ENCODE measurements at places on chromosomes 12 and 14.

DNA sequence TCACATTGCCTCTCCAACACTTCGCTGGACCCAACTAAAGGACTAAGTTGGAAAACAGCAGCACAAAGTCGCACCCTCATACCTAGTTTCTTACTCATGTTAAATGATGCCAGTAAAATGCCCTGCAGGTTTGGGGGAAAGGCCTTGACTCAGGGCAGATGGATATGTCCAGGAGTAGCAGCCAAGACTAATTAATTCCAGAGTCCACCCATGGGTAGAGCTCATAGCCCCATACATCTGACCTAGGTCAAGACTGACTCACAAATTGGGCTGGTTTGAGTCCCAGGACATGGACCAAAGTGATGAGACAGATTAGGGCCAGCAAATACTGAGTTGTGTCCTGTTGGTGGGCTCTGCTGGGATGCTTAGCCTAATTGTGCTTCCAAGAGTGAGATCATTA lies 224.0 kb upstream of the BTG1 start:
- DNase-seq: no peak
- H3K4me3 ChIP-seq: no peak overlapping the region
- no peak overlapping the region for H3K27ac ChIP-seq
- H3K36me3 ChIP-seq: no peaks in the 10 kb centered on the region

- H3K36me3 ChIP-seq: no peaks in the 10 kb centered on the region
- H3K27ac ChIP-seq: no peak overlapping the region
- DNase-seq: no peak
- H3K4me1 ChIP-seq: no peaks in the 10 kb centered on the region
- no peak overlapping the region for H3K4me3 ChIP-seq
Measured at GRCh38 chr12:41466300-41466699, 278.2 kb downstream of the PDZRN4 start.

DNA sequence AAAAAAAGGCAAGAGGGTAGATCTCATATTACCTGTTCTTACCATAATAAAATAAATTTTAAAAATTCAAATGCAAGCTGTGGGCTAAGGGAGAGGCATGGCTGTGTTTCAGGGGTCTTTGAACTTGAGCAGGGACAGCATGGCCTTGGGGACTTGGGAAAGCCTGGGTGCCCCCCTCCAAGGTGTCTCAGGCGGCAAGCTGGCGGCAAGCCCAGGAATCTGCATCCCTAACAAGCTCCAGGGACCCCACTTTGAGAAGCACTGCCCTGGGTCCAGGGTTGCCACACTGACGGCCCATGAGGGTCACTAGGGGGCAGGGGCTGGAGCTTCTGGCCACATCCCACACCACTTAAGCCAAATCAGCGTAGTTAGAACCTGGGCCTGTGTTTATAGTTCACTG lies 193.8 kb downstream of the SLC15A4 start:
- no peaks in the 10 kb centered on the region for H3K36me3 ChIP-seq
- DNase-seq: no peak
- peaks cover 2% of the 10 kb centered on the region for H3K27me3 ChIP-seq
- no peaks in the 10 kb centered on the region for H3K4me1 ChIP-seq
- no peak overlapping the region for H3K4me3 ChIP-seq

- H3K36me3 ChIP-seq: no peaks in the 10 kb centered on the region
- H3K4me3 ChIP-seq: no peak overlapping the region
- no peaks in the 10 kb centered on the region for H3K4me1 ChIP-seq
- no peak for DNase-seq
- no peaks in the 10 kb centered on the region for H3K27me3 ChIP-seq
Measured at GRCh38 chr12:85559536-85559935, 276.7 kb downstream of the RASSF9 start.

GRCh38 chr12:63301311-63301710 lies 150.3 kb upstream of the AVPR1A start:
- no peak for DNase-seq
- H3K27ac ChIP-seq: no peak overlapping the region
- H3K4me3 ChIP-seq: no peak overlapping the region
- H3K4me1 ChIP-seq: no peaks in the 10 kb centered on the region
- no peaks in the 10 kb centered on the region for H3K36me3 ChIP-seq

DNA sequence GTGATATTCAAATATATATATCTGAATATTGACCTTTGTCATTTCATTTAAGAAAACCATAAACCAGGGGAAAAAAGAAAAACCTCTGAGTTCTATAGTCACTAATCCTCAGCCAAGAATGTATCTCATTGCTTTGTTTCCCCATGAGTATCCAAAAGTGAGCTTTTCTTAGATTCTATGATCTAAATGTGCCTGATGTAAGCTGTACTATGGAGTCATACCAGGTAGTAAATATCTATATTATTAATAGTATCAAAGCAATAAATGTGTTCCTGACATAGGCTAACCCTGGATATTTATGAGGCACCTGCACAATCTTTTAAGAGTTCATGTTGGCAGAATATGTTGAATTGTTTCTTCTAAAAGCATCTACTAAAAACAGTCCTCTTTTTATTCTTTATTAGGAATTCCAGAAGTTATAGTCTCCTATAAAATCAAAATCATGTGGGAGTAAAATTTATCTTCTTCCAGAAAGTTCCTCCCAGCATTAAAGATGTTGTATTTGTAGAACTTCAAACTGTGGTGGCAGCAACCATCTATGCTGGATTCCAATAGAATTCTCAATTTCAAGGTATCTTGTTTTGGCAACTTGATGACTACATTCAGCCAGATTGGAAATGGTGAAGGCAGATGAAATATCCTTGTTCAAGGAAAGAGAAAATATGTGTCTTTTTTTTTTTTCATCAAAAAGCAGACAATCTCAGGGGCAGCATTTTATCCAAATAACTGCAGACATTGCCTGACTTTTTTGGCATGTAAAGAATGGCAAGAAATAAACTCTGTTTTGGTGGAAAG lies 139.7 kb upstream of the RASSF8 start:
- no peaks in the 10 kb centered on the region for H3K36me3 ChIP-seq
- no peaks in the 10 kb centered on the region for H3K4me1 ChIP-seq
- H3K27ac ChIP-seq: no peak overlapping the region
- H3K4me3 ChIP-seq: no peak overlapping the region
